ENCODE measurements at places on chromosomes 5 and 9. TPM values are rescaled to one million over a fixed set of nuclear protein-coding genes. Genes with fewer than 3 reads are reported as not detected.

ENHO gene
- polyA plus RNA-seq: 1.3 TPM

DNA sequence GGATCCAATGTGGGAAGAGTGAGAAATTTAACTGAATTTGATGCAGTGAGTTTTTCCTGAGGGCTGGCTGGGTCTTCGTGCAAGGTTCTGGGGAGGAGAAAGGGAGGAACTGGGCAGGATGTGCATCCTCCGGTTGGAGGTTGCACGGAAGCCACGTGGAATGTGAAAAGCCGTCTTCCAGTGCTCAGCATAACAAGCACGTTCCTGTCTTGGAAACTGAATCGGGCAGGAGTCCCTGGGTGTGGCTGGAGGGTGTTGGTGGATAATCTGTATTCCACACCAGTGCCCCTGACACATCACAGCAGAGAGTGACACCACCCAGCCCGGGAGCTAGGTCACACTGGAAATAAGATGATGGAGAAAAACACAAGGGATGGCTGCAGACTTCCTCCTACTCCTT lies 154.3 kb downstream of the C5orf15 start:
- DNase-seq: no peak

PDCD1LG2 gene
- polyA plus RNA-seq: 0.13 TPM

- no peak for DNase-seq
Observed at GRCh38 chr5:138663009-138663408, 87.8 kb upstream of the HSPA9 start.

SMIM32 gene
- polyA plus RNA-seq: 13.3 TPM

SOX30 gene
- polyA plus RNA-seq: 0.83 TPM

DNA sequence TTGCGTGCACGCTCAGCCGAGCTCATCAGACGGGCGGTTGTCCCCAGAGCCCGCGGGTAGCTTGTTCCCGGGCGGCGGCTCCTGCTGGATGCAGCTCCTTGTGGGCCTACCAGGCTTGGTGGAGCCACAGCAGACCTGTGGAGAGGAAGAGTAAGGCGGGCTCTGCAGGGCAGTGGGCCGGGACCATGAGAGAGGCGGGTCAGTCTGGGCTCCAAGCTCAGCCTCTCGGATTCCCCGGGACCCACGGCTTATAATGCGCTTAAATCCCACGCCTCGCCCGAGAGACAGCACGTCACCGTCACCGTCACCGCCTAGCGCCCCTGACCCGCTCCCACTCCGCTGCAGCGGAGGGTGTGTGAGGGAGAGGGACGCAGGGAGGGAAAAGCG lies 1.9 kb upstream of the ANKRD18A start:
- no peak for DNase-seq

GRCh38 chr5:140107312-140108092 lies 6.4 kb upstream of the PURA start:
- DNase-seq: no peak

DNA sequence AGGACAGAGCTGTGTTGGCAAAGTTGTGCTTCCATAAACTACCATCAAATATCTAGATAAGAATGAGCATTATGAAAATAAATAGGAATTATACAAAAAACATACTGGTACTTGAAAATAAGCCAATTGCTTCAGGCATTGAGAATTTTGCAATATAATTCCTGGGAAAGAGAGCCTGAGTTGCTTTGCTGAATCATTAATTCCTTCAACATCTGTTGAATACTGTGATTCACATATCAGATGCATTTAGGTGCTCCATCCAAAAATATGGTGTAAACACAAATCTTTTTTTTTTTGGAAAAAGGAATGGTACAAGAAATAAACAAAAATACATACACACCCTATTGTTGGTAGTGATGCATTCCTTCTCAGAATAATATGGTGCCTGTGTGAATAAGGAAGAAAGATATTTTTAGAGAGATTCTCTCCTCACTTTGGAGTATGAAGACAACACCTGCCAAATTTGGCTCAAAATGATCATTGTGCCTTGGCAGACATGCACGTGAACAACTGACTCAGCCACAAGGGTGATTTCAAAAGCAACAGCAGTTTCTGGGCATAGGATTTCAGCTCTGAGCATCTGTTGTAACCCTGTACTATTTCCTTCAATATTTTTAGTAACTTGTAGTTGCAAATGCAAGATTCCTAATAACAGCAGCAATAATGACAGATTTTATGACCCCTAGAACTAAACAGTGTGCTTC lies 96.7 kb downstream of the CAVIN4 start:
- DNase-seq: no peak

GRCh38 chr5:93461756-93462155 lies 119.3 kb downstream of the NR2F1-AS1 start:
- no peak for DNase-seq

DNA sequence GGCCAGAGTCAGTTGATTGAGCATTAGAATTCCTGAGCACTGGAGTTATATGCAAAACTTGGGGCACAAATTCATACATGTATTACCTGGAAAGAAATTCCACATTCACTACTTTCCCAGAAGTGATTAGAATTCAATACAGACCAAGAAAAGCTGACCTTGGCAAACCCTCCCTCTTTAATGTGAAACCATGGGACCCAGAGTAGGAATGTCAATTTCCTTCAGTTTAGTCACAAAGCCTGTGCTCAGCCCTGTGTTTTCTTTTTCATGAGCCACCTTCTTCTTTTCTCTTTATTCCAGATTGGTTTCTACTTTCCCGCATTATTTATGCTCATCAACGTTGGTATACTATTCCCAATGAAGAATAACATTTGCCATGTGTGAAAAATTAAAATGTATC lies 420.2 kb downstream of the CDH12 start:
- DNase-seq: no peak

ADAMTS13 gene
- polyA plus RNA-seq: 6.3 TPM

PCDH12 gene
- polyA plus RNA-seq: 16.9 TPM

GRCh38 chr5:62342476-62342837 lies 36.5 kb downstream of the KIF2A start:
- no peak for DNase-seq

ZNF354C gene
- 20.0 TPM for polyA plus RNA-seq

DDX31 gene
- 15.6 TPM for polyA plus RNA-seq

DNA sequence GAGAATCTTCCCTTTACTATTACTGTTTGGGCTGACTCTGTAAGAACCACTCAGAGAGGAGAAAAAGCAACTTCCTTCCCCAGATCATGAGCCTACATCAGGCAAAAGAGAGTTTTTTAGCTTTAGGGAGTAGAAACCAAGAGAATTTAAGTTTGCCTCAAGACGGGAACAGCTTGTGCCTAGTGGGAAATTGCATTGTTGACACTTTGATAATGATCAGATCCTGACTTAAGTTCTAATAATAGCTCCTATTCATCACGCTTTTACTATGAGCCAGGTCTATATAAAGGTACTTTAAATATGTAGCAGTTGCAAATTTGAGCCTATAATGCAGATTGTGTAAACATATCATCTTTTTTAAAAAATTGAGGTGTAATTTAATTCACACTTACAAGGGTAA lies 298.2 kb downstream of the MAN2A1 start:
- no peak for DNase-seq

All from right renal cortex interstitium (tissue), 3 donors.